ENCODE measurements at places on chromosomes 6 and 20. TPM values are rescaled to one million over a fixed set of nuclear protein-coding genes. Genes with fewer than 3 reads are reported as not detected.

The CNR1 gene
- 4.3 TPM for total RNA-seq

GRCh38 chr6:91718198-91718597 lies 1131.3 kb upstream of the MAP3K7 start:
- H3K27me3 ChIP-seq: no peaks in the 10 kb centered on the region
- no peak overlapping the region for H3K27ac ChIP-seq
- no peaks in the 10 kb centered on the region for H3K4me1 ChIP-seq
- H3K36me3 ChIP-seq: no peaks in the 10 kb centered on the region
- H3K4me3 ChIP-seq: no peak overlapping the region

DNA sequence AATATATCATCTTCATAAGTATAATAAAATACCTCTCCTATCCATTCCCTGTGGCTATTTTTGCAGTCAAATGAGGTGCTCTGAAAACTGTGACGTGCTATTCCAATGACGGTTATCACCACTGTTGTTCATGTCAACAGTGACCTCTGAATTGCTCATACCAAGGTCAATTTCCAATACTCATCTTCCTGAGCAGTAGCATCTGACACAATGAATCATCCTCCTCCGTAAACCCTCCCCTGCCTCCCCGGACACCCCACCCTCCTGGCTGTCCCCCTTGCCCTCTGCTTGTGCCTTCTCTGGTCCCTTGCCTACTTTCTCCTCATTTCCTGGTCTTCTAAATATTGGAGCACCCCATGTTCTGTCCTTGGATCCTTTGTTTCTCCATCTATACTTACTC lies 77.7 kb upstream of the SLC22A23 start:
- H3K27ac ChIP-seq: no peak overlapping the region
- H3K36me3 ChIP-seq: no peaks in the 10 kb centered on the region
- no peaks in the 10 kb centered on the region for H3K4me1 ChIP-seq
- H3K27me3 ChIP-seq: no peaks in the 10 kb centered on the region

DNA sequence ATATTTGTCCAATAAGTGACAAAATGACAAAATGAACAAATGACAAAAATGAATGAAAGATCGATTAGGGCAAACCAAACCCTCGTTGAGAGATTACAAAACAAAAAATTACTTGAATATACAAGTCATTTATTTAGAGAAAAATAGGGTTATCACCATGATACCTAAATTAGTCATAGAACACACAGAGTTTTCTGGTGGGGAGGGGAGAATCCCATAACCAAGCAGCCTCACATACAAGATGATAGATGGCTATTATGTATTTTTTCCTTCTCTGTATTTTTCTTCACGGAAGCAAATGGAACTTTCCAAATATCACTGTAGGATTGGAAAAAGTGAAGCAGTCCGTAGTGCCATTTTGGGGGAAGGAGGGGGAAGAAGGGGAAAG lies 28.5 kb upstream of the BMP6 start:
- H3K27me3 ChIP-seq: no peaks in the 10 kb centered on the region
- H3K36me3 ChIP-seq: no peaks in the 10 kb centered on the region
- no peak overlapping the region for H3K27ac ChIP-seq
- no peak for DNase-seq
- no peaks in the 10 kb centered on the region for H3K4me1 ChIP-seq
- H3K4me3 ChIP-seq: no peak overlapping the region

- no peaks in the 10 kb centered on the region for H3K36me3 ChIP-seq
- no peaks in the 10 kb centered on the region for H3K27me3 ChIP-seq
- H3K4me3 ChIP-seq: no peak overlapping the region
- no peaks in the 10 kb centered on the region for H3K4me1 ChIP-seq
- H3K27ac ChIP-seq: no peak overlapping the region
- no peak for DNase-seq
Measured at GRCh38 chr6:156057869-156058268, 602.2 kb upstream of the NOX3 start.

GRCh38 chr6:132382630-132383175 lies 18.6 kb downstream of the MOXD1 start:
- DNase-seq: no peak
- H3K36me3 ChIP-seq: no peaks in the 10 kb centered on the region
- H3K4me1 ChIP-seq: no peaks in the 10 kb centered on the region

- peaks cover 25% of the 10 kb centered on the region for H3K4me1 ChIP-seq
- H3K36me3 ChIP-seq: no peaks in the 10 kb centered on the region
Measured at GRCh38 chr6:157990321-157991066, 8.8 kb downstream of the SYNJ2 start.

- H3K4me3 ChIP-seq: no peak overlapping the region
- H3K4me1 ChIP-seq: no peaks in the 10 kb centered on the region
- H3K27ac ChIP-seq: no peak overlapping the region
- H3K27me3 ChIP-seq: peaks cover 6% of the 10 kb centered on the region
Measured at GRCh38 chr20:25090492-25091429, 8.8 kb upstream of the VSX1 start.

The CDH26 gene
- 5.8 TPM for total RNA-seq

The LY6G5B gene
- not detected for total RNA-seq

DNA sequence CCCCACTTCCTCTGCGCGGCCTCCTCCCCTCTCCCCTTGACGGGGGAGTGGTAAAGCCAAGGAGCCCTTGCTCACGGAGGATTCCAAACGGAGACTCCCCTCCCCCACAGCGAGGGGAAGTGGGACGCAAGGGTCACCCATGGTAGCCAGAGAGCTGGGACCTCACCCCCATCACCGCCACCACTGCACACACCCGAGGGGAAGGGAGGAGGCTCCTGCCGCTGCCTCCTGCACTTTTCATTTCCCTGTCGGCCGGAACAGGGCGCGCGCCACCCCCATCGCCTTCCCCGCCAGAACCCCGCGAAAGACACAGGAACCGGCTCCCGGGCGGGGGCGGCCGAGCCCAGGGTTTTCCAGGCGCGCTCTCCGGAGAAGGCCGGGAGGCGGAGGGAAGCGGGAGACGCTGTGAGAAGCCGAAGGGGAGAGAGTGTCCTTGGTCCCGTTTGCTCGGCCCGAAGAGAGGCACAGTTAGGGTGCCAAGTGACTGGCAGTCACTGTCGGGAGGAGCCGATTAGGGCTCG lies 789 bp downstream of the CCND3 start:
- H3K4me1 ChIP-seq: peaks cover 29% of the 10 kb centered on the region
- peak; percentile 78 for DNase-seq
- H3K27ac ChIP-seq: peak overlapping the region; percentile 89
- peaks cover 19% of the 10 kb centered on the region for H3K36me3 ChIP-seq
- H3K27me3 ChIP-seq: no peaks in the 10 kb centered on the region

- H3K4me1 ChIP-seq: peaks cover 6% of the 10 kb centered on the region
- no peak overlapping the region for H3K27ac ChIP-seq
- no peak overlapping the region for H3K4me3 ChIP-seq
- no peaks in the 10 kb centered on the region for H3K36me3 ChIP-seq
Measured at GRCh38 chr6:79468116-79468515, 69.1 kb downstream of the LCA5 start.

The RAE1 gene
- total RNA-seq: 6.4 TPM

The VEGFA gene
- total RNA-seq: 277 TPM

DNA sequence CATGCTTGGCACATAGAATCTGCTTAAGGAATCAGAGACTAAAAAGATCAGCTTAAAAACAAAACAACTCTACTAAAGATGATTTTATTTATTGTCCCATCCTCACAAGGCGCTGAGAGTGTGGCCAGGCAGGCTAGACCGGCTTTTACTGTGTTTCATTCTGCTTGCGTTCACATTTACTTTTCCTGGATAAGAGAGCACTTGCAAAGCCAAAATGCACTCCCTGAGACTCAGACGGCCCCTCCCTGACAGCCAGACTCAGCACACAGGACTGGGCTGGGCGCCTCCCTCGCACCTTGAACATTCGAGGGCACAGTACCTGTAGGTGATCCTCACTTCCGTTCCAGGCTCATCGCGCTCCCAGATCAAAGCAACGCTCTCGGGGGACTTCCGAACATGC lies 10.2 kb downstream of the ACSS1 start:
- H3K4me3 ChIP-seq: no peak overlapping the region
- H3K27me3 ChIP-seq: no peaks in the 10 kb centered on the region
- H3K36me3 ChIP-seq: peaks cover 35% of the 10 kb centered on the region
- peaks cover 100% of the 10 kb centered on the region for H3K4me1 ChIP-seq
- peak; percentile 69 for DNase-seq
- H3K27ac ChIP-seq: peak overlapping the region; percentile 11

DNA sequence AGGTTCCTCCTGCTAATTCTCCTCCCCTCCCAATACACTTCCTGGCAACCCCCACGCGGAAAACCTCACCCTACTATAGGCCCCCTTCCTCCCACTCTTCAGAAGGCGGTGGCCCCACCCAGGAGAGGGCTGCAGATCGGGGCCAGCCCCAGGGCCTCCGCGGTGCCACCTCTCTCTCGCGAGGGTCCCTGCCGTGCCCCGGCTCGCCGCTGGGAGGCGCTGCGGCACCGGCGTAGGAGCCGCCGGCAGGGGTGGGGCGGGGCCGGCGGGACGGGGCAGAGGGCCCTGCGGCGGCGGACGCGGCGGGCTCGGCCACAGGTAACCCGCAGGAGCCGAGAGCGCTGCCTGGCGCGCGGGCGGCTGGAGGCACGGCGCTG lies at the start of gene ANKRD6:
ANKRD6 (plus strand) TSS at position 278 of the 377 bp plus-strand sequence. CDS start 133,825 bp downstream, outside the sequence.
- peak; percentile 92 for DNase-seq
- H3K4me3 ChIP-seq: peak within 1 kb of the TSS; percentile 91
- no peaks in the 10 kb centered on the region for H3K36me3 ChIP-seq
- H3K27ac ChIP-seq: no peak within 1 kb of the TSS

- no peaks in the 10 kb centered on the region for H3K27me3 ChIP-seq
- no peak for DNase-seq
- no peaks in the 10 kb centered on the region for H3K4me1 ChIP-seq
- no peak overlapping the region for H3K27ac ChIP-seq
- H3K4me3 ChIP-seq: no peak overlapping the region
- H3K36me3 ChIP-seq: no peaks in the 10 kb centered on the region
Measured at GRCh38 chr20:24361541-24361940, 107.9 kb upstream of the SYNDIG1 start.

GRCh38 chr6:128474481-128474880 lies 45.9 kb downstream of the PTPRK start:
- peaks cover 5% of the 10 kb centered on the region for H3K4me1 ChIP-seq
- DNase-seq: no peak
- no peaks in the 10 kb centered on the region for H3K36me3 ChIP-seq

DNA sequence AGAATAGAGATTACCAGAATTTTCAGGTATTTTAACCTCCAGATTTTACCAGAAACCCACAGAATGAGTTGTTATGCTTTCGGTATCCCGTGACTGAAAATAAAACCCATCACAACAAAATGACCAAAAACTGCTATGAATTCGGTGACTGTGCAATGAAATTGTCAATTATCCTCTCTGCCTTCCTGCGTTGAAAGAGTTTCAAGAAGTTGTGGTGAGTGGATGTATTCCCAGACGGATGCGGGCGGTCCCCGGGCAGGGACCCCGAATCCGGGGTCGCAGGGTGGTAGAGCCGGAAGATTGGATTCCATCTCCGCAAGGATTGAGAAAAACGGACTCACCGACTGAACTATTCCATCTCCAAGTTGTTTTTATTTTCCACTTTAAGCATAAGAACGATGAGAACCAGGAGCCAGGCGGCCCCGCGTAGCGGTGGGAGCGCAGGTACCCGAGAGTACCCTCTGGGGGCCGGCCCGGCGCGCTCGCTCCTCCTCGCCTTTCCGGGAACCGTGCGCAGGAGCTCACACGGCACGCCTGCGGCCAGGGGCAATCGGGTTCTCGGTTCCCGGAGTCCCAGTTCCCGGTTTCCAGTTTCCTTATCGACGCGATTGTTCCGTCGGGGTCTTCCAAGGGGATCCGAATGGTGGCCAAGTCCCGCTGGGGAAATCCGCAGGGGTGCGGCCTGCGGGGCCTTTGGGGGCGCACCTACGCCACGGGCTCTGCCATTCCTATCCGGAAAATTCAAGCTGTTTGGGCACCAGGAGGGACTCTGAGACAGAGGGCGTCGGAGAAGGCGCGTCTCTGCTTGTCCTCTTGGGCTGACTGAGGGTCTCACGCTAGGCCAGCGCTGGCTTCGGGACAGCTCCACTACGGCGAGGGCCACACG lies 104.9 kb upstream of the PRDM1 start:
- H3K4me1 ChIP-seq: peaks cover 24% of the 10 kb centered on the region
- no peak overlapping the region for H3K27ac ChIP-seq
- H3K36me3 ChIP-seq: no peaks in the 10 kb centered on the region
- peak; percentile 59 for DNase-seq

The OXT gene
- total RNA-seq: not detected

The TINAG gene
- not detected for total RNA-seq

DNA sequence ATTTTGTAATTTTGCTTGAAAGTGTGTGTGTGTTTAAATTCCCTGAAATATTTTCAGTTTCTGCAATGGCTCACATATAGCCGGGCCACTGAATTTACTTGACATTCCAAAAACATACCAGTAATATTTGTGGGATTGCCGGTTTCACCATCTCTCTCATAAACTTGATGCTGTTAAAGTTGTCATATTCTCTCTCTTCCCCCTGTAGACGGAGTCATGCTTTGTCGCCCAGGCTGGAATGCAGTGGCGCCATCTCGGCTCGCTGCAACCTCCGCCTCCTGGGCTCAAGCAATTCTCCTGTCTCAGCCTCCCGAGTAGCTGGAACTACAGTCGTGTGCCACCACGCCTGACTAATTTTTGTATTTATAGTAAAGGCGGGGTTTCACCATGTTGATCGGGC lies 122.1 kb downstream of the TIAM2 start:
- H3K36me3 ChIP-seq: no peaks in the 10 kb centered on the region
- H3K4me3 ChIP-seq: no peak overlapping the region
- no peak for DNase-seq
- no peaks in the 10 kb centered on the region for H3K27me3 ChIP-seq
- no peak overlapping the region for H3K27ac ChIP-seq

DNA sequence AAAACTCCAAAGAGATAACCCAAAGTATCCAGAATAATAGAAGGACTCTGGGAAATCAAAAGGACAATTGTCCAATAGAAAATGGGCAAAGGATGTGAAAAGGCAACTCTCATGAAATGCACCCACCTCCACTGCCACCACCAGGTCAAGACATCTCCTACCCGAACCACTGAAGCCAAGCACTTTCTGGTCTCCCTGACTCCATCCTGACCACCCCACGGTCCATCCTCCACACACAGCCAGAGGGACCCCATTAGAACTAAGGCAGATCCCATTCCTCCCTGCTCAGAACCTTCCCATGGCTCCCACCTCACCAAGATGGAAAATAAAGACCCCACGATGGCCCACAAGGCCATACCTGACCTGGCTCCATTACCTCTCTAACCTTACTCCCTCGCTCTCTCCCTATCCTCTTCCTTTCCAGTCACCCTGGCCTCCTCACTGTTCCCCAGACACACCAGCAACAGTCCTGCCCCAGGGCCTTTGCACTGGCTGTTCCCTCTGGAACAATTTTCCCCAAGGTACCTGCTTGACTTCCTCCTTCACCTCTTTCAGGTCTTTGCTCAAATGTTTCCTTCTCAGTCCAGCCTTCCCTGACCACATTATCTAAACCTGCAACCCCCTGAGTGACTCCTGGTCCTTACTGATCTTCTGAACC lies 108.1 kb downstream of the PREX1 start:
- no peak overlapping the region for H3K27ac ChIP-seq
- peaks cover 47% of the 10 kb centered on the region for H3K4me1 ChIP-seq
- no peaks in the 10 kb centered on the region for H3K27me3 ChIP-seq
- no peaks in the 10 kb centered on the region for H3K36me3 ChIP-seq
